Amniotic stem cell (primary cell): ENCODE measurements at places on chromosomes 4 and X.

- DNase-seq: no peak
Measured at GRCh38 chr4:4735136-4735750, 124.2 kb upstream of the MSX1 start.

- no peak for DNase-seq
Measured at GRCh38 chr4:183354219-183354618, 32.0 kb upstream of the CLDN24 start.

DNA sequence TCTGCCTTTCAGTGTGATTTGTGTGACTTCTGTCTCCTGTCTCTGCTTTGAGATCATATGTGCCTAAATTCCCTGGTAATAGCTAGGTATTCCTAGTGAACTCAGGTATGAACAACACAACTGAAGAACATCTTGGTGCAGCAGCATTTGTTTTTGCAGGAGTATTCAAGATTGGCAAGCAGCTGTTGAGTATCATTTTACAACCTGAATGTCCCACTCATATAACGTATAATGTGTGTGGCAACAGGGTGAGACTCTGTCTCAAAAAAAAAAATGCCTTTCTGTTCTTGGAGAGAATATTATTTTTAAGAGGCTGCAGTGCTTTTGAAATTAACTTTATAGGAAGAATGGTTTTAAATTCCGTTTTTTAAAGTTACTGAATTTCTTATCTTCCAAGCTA is 7.7 kb downstream of the LSM6 start:
- no peak for DNase-seq

DNA sequence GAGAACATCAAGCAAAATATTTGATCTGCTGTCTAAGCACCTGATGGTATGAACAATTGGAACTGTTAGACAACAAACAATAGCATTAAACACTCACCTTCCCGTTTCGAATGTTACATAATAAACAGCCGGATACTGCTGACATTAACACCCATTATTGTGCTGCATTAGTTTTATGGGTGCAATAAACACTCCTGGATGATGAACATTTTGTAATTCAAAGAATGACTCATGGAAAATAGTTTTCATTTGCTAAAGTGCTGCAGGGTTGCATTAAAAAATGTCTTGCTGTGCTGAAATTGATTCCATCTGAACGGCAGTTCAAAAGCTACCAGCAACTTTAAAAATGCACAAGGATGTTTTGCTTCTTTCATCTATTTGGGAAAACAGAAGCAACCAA is 100.8 kb upstream of the SORBS2 start:
- DNase-seq: no peak

DNA sequence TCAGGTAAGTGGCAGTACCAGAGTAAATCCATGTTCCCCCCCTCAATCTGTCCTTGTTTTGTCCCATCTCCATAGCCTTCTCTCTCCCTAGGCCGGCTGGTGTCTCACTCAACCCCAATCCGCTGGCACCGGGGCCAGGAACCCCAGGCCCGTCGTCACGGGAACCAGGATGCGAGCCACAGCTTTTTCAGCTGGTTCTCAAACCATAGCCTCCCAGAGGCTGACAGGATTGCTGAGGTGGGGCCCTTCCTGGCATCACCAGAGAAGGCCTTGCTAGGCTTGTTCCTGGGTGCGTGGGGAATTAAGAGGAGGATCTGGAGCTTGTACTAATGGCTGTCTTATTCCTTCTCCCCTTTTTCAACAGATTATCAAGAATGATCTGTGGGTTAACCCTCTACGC is 2.7 kb downstream of the TSPYL2 start:
- DNase-seq: no peak

DNA sequence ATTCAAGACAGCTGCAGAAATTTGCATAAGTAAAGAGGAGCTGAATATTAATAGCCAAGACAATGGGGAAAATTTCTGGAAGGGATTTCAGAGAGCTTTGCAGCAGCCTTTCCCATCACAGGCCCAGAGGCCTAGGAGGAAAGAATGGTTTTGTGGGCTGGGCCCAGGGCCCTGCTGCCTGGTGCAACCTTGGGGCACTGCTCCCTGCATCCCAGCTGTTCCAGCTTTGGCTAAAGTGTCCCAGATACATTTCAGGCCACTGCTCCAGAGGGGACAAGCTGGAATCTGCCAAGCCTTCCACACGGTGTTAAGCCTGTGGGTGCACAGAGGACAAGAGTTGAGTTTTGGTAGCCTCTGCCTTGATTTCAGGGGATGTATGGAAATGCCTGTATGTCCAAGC is 185.6 kb upstream of the SFRP2 start:
- DNase-seq: no peak

- peak; percentile 50 for DNase-seq
Measured at GRCh38 chr4:71229477-71230270, 109.1 kb upstream of the SLC4A4 start.
